ENCODE measurements at places on chromosomes 6 and 20.

DNA sequence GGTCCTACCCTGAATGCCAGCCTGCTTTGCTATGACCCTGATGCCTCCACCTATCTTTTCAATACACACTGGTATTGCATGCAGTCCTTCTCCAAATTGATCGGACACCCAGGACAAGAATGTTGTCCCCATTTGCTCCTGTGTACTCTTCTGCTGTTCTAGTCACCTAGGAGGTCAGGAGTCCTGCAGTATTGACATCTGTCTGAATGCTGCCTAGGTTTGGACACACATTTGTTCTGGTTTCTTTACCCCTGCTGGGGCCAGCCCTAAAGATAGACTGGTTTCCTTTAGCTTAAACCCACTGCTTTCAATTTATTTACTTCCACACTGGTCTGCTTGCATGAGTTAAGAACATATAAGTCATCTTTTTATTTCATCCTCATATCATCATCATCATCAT, 167.0 kb upstream of the CCN2 start:
- DNase-seq: no peak

GRCh38 chr20:24723186-24723585, 225.9 kb upstream of the CST7 start:
- DNase-seq: no peak

DNA sequence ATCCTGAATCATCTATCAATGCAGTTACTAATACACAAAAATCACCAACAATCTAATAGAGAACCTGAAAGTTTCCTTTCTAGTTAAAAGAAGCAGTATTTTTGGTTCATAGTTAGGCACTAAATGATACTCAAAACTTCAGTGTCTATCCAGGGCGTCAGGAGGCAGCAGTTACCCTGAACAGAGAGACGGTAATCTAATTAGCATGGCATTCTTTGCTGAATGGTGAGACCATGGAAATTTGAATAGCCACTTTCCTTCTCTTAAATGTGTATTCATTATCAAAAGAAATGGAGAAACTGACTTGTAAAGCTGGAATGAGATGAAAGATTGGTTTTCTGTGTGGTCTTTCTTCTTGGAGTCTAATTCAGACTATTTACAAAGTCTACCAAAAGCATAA, 146.6 kb upstream of the BMP5 start:
- DNase-seq: peak; percentile 44

GRCh38 chr6:151993364-151993763, 185.9 kb downstream of the ESR1 start:
- DNase-seq: no peak

GRCh38 chr6:41958022-41958856, 16.6 kb upstream of the CCND3 start:
- no peak for DNase-seq

DNA sequence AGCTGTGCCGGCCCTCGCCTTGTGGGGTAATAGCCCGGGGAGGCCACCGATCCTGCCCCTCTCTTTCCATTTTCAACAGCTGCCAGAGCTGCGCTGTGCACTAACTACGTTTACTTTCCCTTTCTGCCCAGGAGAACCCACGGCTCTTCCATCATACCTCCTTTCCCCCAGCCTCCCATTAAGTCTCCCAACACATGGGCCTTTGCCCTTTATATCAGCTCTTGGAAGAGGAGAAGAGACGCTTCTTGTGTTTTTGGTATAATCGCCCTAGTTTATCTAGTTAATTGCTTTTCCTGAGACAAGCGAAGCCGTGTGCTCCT, 637 bp downstream of the UBR2 start:
- DNase-seq: no peak

- peak; percentile 94 for DNase-seq
These were observed 41.1 kb upstream of the TMEM170B start for GRCh38 chr6:11496152-11497060.

- no peak for DNase-seq
These were observed 72.4 kb upstream of the LAMP5 start for GRCh38 chr20:9441948-9442347.

- peak; percentile 68 for DNase-seq
These were observed 5.6 kb upstream of the PHACTR3 start for GRCh38 chr20:59598625-59599310.

GRCh38 chr6:54697424-54697823, 149.1 kb upstream of the FAM83B start:
- DNase-seq: no peak

- no peak for DNase-seq
These were observed 499.6 kb upstream of the SULF2 start for GRCh38 chr20:48284837-48285236.

DNA sequence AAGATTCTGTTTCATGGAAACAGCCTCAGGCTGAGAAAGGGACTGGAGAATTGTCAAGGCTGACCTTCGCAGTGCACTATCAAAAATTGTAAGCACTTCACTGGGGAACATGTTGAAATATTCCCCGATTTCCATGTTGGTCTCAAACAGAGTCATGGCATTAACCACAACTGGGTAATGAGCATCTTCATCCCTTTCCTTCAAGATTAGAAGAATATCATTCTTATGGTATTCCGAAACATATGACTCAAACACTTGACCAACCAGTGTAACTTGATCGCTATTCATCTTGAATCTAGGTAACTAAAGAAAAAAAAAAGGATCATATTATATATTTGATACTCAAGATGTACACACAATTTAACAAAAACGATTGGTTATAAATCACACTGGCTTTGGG, 3.5 kb downstream of the MCM9 start:
- no peak for DNase-seq

- peak; percentile 96 for DNase-seq
These were observed at the start of gene ACTL10 for GRCh38 chr20:33666293-33667244. TSS of gene ACTL10 (plus strand) at chr20:33666943. CDS start at chr20:33667498, 555 bp downstream.

DNA sequence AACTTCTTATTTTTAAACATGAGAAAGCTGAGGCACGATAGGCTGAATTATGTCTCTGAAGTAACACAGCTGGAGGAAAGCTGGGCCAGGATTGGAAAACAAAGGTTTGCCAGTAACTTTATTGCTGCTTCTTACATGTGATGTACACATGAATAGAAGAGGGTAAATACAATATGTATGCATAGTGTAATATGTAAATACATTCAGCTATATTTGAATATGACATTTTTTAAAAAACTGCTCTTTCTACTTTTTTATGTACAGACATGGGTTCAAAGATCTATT, 90.2 kb downstream of the ADTRP start:
- DNase-seq: no peak

DNA sequence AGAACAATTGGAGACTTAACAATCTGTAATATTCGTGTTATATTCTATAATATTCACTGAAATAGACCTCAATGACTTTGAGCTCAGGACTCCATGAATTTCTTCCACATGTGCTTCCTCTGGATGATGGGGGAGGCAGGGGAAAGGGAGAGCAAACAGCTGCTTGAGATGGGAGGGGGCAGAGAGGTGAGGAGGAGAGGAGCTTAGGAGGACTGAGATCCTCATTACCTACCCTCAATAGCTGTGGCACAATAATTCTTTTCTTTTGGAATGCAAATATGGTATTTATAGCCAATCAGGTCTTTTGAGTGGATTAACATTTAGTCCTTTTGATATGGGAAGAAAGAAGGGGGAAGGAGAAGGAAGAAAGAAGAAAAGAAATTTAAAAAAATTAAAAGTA, 64.1 kb upstream of the ZNF217 start:
- peak; percentile 36 for DNase-seq

DNA sequence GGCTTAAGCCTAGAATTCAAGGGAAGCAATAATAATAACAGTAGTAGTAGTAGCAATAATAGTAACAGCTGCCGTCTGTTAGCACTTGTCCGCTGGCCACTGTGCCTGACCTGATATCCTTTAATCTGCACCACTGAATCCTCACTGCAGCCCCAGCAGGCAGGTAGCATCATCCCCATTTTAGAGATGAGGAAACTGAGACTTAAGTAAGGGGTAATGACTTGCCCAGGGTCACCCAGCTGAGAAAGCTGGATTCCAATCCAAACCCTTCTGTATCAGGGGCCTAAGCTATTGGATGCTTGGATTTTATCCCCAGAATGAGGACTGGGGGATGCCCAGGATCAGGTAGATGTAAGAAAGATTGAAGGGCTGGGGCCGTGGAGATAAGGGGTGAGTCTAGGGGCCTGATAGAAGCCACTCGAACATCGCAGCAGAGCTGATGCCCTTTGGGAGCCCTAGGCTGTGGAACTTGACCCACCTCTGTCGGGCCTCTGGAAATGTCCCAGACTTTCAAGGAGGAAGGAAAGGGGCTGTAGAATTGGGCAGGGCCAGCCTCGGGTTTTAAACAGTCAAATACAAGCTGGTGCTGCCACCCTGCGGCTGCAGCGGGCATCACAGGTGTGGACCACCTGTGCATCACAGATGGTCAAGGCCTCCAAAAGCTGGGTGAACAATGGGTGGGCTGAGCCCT, 102.1 kb upstream of the MYL9 start:
- DNase-seq: peak; percentile 80

DNA sequence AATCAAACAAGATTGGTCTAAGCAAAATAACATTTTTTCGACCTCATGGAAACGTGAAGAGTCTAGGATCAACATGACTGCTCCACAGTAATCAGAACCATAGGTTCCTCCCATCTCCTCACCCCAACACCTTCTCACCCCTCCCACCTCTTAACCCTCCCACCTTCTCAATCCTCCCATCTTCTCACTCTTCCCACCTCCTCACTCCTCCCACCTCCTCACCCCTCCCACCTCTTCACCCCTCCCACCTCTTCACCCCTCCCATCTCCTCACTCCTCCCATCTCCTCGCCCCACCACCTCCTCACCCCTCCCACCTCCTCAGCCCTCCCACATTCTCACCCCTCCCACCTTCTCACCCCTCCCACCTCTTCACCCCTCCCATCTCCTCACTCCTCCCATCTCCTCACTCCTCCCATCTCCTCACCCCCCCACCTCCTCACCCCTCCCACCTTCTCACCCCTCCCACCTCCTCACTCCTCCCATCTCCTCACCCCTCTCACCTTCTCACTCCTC, 567.4 kb downstream of the C6orf118 start:
- no peak for DNase-seq

DNA sequence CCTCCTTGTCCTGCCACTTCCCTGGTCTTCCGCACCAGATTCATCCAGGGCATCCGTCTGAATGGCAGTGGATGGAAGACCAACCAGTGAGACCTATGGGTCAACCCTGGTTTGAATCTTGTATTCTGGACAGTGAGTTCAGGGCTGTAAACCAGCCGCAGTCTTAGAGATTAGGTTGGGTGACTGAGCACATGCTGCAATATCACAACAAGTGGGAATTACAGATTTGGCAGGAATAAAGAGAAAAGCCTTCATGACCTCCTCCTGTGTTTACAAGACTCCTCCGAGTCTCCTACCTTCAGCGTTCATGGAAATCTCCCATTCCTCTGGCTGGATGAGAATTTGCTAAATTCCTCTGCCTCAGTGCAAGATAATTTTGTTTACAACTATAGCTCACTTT, 9.9 kb downstream of the ECI2 start:
- no peak for DNase-seq

DNA sequence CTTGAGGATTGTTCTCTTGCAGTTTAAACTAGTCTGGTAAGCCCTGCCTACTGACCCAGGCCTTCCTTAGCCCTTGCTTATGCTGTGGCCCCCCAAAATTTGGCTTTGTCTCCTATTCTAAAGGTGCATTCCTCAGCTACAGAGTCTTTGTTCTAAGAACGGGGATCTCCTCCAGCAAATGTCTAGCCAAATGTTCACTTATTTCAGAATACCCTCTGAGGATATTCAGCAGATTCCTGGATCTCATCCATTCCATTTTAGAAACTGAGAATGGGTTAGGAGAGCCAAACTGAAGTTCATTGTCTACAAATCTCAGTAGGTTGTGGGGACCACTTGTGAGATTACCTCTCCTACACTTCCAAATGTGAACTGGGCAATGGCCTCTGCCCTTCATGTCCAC, 164.2 kb upstream of the ARG1 start:
- no peak for DNase-seq

GRCh38 chr20:8331740-8332412, 199.8 kb downstream of the PLCB1 start:
- no peak for DNase-seq

- DNase-seq: peak; percentile 14
These were observed 542 bp downstream of the ATP5F1E start for GRCh38 chr20:59031564-59032022.

DNA sequence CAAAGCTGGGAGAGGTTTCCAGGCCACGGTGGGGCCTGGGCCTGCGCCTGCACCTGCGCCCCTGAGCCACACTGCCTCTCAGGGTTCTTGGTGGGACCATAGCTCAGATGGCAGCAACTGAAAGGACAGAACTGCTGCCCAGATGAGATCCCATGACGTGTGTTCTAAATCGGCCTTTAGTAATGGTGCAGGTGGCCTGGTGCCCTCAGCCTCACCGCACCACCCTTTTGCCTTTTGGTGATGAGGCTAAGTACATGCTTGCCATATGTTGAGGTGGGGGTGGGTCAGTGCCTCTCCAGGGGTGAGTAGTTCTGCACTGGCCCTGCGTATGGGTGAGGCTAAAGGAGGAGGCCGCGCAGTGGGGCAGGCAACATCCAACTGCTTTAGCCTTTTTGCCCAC, 7.4 kb downstream of the PSMG4 start:
- no peak for DNase-seq

GRCh38 chr6:161091972-161092701, 100.6 kb downstream of the MAP3K4 start:
- no peak for DNase-seq

GRCh38 chr6:21188505-21189223, 404.9 kb upstream of the SOX4 start:
- DNase-seq: no peak

DNA sequence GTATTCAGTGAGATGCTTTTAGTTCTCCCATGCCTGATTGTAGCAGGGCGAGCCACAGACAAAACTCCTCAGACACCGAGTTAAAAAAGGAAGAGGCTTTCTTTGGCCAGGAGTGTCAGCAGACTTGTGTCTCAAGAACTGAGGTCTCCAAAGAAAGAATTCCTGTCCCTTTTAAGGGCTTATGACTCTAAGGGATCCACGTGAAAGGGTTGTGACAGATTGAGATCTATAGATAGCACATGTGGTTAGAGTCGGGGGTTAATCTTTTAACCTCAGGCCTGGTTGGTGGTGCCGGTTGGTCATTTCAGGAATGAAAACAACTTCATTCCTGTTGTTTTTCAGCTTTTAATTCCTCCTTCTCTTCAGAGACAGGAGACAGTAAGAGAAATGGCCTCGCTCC, 168.8 kb upstream of the GRIK2 start:
- DNase-seq: no peak

GRCh38 chr6:96237638-96238347, 222.0 kb downstream of the FUT9 start:
- no peak for DNase-seq

- peak; percentile 24 for DNase-seq
These were observed 12.7 kb upstream of the APMAP start for GRCh38 chr20:25005220-25005619.

DNA sequence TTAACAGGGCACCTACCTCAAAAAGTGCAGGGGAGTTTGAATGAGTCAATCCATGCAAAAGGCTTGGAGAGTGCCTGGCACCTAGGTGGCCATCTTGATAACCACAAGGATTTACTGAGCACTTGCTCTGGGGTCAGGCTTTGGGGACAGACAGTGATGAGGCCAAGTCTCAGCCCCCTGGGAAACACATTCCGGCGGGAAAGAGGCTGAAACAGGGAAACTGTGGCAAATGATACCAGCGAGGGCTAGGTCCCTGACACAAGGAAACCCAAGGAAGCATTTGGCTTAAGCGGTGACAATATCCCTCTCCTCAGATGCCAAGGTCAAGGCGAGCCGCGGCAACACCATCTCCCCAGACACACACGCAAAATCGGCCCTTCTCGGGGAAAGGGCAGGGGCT, 527 bp upstream of the DOK5 start:
- DNase-seq: no peak

GRCh38 chr6:132736239-132736638, 21.5 kb downstream of the VNN2 start:
- DNase-seq: no peak
